Renal cortical epithelial cell (primary cell): ENCODE measurements at places on chromosomes 16 and 17.
A peak's percentile ranks its signal among the peaks of the same experiment; 100 is the strongest.

DNA sequence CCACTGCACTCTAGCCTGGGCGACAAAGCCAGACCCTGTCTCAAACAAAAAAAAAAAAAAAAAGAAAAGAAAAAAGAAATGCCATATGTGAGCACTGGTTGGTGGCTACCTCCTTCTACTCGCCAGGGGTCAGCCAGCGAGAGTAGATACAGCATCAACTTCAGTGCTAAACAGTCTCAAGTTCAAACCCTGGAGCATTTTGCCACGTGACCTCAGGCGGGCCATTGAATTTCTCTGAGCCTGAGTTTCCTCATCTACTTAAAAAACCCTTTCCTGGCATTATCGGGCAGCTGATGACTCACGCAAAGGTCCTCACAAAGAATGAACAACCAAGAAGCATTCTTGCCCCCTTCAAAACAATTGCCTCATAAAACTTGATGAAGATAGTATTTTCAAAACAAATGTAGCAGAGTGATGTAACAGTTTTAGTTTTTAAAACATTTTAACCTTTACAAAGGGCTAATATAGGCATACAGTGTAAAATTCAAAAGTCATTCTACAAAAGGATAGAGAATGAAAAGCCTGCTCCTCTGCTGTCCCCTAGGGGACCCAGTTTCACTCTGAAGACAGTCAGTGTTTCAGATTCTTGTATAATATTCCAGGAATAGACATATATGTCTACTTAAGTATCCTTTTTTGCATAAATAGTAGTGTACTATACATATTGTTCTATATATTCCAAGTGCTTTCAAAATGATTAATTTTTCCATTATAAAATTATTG is 28.4 kb downstream of the DNAH2 start:
- DNase-seq, result peak; percentile 93

GRCh38 chr17:34156741-34157589 is 98.1 kb upstream of the CCL2 start:
- DNase-seq, result no peak

- DNase-seq, result no peak
Observed at GRCh38 chr17:79691931-79692330, 38.8 kb upstream of the ENPP7 start.

- peak; percentile 47 for DNase-seq
Observed at GRCh38 chr16:87780385-87780989, 14.7 kb upstream of the KLHDC4 start.

DNA sequence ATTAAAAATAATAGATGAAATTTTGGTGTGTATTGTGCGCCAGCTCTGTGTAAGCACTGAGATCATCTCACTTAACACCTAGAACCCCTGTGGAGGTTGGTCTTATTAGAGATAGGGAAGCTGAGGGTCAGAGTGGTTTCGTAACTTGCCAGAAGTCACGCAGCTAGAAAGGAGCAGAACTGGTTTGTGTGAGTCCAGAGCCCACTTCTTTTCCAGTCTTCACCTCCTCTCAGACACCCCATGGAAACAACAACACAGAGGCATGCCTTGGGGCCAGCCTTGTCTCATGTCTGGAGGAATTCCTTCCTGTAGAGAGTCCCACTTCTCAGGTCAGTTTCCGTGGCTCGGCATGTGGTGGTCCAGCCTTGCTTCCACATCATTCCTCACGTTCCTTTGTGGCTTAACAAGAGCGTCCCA is 16.5 kb downstream of the YPEL2 start:
- no peak for DNase-seq

DNA sequence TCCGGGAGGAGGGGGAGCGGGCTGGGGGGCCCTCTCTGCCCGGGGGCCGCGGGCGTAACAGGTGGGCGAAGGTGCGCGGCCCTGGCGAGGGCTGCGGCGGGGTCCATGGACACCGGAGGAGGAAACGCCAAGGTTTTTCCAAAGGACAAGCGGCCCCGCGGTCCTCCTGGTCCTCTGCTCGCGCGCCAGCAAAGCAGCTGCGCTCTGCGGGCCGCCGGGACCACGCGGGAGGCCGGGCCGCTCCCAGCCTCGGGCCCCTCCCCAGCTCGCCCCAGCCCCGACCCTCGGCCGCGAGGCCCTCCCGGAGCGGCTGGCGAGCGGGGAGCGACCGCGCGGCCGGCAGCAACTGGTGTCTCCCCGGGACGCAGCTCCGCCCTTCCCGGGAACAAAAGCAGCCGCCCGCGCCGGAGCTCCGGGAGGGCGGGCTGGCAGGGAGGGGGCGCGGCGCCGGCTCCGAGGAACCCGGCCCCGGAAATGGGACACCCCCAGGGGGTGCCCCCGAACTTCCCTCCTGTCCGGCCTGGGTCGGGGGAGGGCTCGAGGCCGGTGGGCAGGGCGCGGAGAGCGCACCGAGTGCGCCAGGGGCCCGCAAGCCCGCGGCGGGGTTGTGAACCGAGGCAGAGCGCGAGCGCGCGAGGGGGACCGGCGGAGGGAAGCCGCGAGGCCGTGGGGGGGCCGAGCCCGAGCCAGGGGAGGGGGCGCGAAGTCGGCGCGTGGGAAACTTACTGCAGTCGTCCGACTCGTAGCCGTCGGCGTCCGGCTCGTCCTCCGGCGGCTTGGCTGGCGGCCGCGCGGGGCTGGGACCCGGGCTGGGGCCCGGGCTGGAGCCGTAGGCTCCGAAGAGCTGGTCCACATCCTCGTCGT is 837 bp downstream of the DOC2B start:
- no peak for DNase-seq

DNA sequence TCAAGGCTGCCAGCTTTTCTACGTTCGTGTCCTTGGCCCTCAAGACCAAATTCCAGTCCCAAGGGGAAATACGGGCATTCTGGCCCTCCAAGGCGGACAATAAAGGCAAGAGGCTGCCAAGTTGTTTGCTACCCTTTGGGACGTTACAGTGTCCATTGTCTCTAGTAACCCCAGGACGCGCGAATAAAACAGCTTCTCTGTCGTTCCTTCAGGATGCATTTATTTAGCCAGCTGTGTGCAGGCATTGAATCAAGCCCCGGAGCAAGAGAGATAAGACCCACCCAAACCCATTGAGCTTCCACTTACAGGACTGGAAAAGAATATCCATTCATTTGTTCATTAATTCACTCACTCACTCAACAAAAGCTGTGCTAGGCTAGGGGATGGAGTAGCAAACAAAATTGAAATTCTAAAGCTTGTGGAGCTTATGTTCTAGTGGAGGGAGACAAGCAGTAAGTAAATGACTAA is 656 bp downstream of the MRPL58 start:
- no peak for DNase-seq

GRCh38 chr17:77287432-77288068 is 146.8 kb downstream of the SEC14L1 start:
- DNase-seq, result peak; percentile 84

DNA sequence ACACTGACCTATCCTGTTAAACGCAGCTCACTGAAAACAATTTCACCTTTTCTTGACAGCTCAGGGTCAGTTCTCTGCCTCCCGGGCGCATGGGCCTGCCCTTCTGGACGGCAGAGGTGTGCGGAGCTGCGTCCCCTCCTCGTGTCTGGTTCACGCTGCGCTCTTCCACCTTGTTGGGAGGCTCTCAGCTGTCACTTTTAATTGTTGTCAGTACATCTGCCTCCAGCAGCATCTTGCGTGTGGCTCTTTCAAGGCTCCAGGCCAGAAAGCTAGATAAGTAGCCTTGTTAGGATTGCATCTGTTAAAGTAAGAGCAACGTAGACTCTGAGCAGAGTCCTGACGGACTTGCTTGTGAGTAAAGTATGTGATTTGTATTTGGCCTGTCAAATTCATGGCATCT is 59.4 kb downstream of the MGAT5B start:
- DNase-seq, result no peak

DNA sequence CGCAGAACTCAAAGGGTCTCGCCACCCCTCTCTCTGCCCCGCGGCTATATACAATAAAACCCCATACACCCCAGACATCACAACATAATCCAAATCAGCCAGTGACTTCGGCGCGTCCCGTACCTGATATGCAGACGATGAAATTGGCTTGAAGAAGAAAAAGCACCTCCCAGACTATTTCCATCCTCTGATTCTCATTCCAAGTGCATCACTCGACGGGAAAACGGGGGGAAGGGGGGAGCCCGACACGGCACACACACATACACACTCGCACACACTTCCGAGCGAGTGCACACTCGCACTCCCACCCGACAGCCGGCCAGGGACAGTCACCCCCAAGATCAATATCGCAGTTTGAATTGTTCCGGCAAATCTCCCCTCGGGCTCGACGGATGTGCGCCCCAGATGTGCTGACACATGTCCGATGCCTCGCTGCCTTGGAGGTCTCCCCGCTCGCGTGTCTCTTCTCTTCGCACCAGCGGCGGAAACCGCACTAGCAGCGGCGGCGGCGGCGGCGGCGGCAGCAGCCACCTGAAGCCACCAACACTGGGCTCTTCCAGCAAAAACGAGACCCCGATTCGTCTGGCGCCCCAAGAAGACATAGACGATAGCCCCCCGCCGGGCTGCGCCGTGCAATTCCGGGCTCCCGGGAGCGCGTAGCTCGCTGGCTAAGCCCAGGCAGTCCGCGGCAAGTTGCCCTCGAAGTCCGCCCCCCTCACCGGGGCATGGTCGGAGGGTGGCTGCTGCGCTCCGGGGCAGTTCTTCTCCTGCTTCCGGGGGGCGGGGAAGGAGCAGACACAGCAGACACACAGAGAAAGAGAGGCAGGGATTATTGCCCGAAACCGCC is 688 bp downstream of the CA10 start:
- DNase-seq, result no peak

GRCh38 chr16:1174477-1175357 is 21.8 kb downstream of the CACNA1H start:
- DNase-seq, result no peak

GRCh38 chr17:19410875-19411620 is at the start of gene RNF112:
Gene RNF112 (plus strand): TSS chr17:19411232. CDS start chr17:19411409, 177 bp downstream.
- DNase-seq, result no peak

- DNase-seq, result no peak
Observed at GRCh38 chr17:1695365-1695764, 10.7 kb upstream of the PRPF8 start.

DNA sequence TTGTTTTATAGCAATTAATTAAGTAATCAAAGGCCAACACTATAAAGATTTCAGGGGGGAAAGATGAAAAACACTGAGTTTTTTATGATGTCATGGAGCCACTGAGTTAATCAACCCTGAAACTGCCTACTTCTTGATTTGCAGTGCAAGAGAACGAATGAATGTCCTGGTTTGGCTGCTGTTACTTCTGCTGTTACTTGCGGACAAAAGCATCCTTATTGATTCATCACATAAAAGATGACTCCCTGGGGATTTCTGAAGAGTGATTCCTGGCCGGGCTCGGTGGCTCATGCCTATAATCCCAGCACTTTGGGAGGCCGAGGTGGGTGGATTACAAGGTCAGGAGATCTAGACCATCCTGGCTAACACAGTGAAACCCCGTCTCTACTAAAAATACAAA is 10.9 kb upstream of the SPNS3 start:
- no peak for DNase-seq

DNA sequence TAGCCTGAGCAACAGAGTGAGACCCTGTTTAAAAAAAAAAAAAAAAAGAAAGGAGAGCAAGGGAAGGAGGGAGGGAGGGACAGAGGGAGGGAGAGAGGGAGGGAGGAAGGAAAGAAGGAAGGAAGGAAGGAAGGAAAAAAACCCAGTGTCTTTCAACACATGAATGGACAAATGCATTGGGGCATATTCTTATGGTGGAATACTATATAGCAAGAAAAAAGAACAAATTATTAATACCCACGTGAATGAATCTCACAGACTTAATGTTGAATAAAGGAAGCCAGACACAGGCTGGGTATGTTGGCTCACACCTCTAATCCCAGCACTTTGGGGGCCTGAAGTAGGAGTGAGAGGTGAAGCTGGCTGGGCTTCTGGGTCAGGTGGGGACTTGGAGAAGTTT is 20.3 kb downstream of the RAPGEFL1 start:
- no peak for DNase-seq

GRCh38 chr17:63438092-63439051 is 7.7 kb downstream of the CYB561 start:
- no peak for DNase-seq

DNA sequence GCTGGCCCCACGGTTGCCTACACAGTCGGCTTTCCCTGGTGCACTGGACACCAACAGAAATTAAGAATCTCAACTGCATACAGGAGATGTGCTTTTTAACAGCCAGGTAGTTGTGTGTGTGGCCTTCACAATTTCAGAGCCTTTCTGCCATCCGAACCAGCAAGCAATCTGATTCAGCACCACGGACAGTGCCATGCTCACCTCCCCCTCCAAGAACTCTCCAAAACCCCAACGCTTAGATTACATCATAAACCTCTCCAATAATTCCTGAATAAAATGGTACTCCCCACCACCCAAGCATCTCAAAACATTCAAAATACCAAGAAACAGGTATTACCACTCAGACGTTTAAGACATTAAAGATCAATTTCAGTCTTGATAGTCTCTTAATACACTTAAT is 31.8 kb downstream of the USP7 start:
- peak; percentile 42 for DNase-seq

GRCh38 chr16:81469710-81470535 is 25.3 kb downstream of the CMIP start:
- DNase-seq, result no peak

DNA sequence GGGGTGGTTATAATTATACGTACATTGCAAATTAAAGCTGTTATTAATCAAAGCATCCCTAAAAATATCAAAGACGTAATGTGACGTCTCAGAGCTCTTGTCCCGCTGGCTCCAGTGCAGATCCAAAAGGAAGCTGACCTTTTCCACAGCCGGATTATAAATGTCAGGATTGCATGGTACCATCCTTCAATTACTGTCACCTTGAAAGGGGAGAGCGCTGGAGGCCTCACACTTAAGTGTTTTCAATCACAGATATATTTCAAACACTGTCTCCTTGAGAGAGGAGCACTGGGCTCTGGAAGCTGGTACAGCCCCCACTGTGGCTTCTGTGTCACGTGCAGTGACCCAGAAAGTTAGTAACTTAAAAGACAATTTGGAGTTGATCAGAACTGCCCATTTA is 94.2 kb downstream of the AIPL1 start:
- DNase-seq, result no peak

DNA sequence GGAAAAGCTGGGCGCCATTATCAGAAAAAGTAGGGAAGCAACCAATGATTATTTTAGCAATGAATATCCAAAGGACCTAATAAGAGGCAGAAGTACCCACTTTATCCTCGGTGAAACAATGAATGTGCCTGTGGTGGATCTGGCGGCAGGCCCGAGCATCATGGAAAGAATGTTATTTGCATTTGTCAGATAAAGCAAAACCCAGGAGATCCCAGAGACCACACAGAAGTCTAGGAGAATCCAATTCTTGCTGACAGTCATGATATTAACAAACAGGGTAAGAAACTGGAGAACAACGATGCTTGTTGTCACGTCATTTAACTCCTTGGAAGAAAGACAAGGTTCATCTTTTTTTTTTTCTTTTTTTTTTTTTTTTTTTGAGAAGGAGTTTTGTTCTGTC is 12.0 kb upstream of the TNRC6A start:
- no peak for DNase-seq

- DNase-seq, result no peak
Observed at GRCh38 chr16:23914946-23915530, 79.3 kb downstream of the PRKCB start.

GRCh38 chr16:12614662-12615278 is 188.9 kb downstream of the CPPED1 start:
- DNase-seq, result no peak

GRCh38 chr16:66899945-66900710 is 18.6 kb downstream of the CDH16 start:
- DNase-seq, result peak; percentile 77

- DNase-seq, result no peak
Observed at GRCh38 chr16:54746596-54746995, 184.1 kb upstream of the IRX5 start.

- no peak for DNase-seq
Observed at GRCh38 chr16:60166-60565, 6.5 kb downstream of the SNRNP25 start.

- DNase-seq, result no peak
Observed at GRCh38 chr17:50157891-50158290, 7.4 kb upstream of the PPP1R9B start.

- no peak for DNase-seq
Observed at GRCh38 chr16:23682181-23682580, 3.5 kb downstream of the PLK1 start.
